ENCODE measurements at places on chromosomes 2 and 18.

GRCh38 chr2:45470531-45470930 is 140.5 kb downstream of the SRBD1 start:
- no peak for DNase-seq

GRCh38 chr2:216119146-216119545 is 10.0 kb downstream of the XRCC5 start:
- DNase-seq: no peak

- no peak for DNase-seq
Measured at GRCh38 chr18:4063545-4063944, 391.6 kb downstream of the DLGAP1 start.

DNA sequence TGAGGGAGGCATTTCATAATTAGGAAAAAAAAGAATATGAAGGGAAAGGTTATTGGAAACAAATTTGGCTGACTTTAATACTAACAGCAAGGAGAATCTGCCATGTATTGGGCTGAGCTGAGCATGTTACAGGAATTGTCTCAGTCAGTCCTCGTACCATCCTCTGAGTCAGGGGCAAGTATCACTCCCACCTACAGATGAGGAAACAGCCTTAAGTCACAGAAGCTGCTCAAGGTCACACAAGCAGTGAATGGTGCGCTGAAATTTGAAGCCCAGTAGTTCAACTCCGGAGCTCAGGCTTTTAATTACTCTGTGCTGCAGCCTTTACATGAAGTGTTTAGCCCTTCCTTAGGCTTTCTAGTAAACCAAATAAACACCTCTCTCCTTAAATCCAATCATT is 17.3 kb downstream of the PROKR1 start:
- no peak for DNase-seq

DNA sequence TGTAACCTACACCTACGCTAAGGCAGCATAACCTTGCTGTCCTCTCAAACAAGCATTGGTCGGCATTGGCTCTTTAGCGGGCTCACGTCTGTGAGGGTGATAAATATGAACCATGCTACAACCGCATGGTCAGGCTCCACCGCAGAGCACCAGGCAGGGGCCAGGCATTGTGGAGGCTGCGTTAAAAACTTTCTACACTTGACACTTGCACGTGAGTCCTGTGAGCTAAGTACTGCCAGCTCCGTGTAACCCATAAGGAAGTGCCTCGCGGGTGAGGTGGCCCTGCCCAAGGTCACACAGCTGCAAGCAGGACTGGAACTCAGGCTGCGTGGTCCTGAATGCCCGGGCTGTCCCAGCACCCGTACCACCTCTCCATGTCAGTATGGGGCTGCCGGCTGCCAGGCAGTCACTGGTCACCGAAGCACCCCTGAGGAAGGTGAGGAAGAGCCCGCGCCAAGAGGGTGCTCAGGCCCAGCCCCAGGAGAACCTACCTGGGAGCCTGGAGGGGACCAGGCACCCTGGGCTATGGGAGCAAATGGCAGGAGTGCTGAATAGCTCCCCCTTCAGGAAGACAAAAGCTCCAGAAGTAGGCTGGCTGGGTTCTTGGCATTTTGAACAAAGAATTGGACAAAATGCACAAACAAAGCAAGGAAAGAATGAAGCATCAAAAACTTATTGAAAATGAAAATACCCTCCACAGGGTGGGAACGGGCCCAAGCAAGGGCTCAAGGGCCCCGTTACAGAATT is 271.1 kb upstream of the RAB6C start:
- no peak for DNase-seq

Measured in GOT3 (cell line).